Suppressor macrophage (primary cell): ENCODE measurements at places on chromosomes 2 and 18.

GRCh38 chr2:105653302-105653701 lies 91.4 kb upstream of the NCK2 start:
- DNase-seq: no peak

DNA sequence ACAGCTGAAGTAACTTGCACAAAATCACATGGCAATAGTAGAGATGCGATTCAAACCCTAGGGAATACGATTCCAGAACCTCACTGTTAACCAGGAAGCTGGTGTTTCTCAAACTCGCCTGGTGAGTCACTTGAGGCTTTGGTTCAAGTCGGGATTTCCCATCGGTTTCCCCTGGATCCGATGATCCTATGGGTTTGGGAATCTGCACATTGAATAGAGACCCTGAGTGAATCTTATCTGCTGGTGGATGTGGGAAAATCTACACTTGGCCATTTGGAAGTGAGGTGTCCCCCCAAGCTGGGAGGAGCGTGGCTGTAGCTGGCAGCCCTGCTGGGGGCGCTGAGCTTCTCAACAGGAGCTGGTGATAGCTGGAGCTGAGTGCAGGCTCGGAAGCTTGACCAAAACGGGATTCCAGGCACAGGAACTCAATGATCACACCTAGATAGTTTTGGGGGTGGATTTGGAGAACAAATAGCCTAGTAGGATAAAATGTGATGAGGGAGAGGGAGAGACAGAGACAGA lies 135.4 kb downstream of the PRKCE start:
- DNase-seq: no peak

- DNase-seq: no peak
Observed at GRCh38 chr2:48337871-48338270, 192.1 kb upstream of the STON1 start.

- no peak for DNase-seq
Observed at GRCh38 chr2:61710711-61711110, 143.1 kb downstream of the FAM161A start.

GRCh38 chr2:147945660-147946059 lies 74.9 kb downstream of the ORC4 start:
- DNase-seq: no peak

GRCh38 chr2:152762202-152762601 lies 43.8 kb downstream of the ARL6IP6 start:
- peak; percentile 16 for DNase-seq
